Left renal pelvis (tissue), 4 donors: ENCODE measurements at places on chromosomes 2 and 18.

DNA sequence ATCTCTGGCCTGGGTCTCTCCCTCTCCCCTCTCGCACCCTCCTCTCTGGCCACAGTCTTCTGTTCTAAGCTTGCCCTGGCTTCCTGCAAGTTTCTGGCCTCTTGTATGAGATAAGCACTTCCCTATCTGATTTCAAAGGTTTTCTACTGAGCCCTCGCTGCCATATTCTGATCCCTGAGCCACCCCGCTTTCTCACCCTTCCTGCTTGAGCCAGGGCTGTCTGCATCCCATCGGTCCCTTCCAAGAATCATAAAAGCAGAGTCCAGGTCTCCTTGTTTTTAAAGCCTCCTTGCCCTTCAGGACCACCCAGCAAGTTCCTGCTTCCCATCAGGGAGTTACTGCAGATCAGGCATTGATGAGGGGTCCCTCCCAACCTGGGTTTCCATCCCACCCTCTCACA is 110.2 kb downstream of the PRKCE start:
- no peak for DNase-seq

GRCh38 chr2:216233281-216233995 is 124.3 kb downstream of the XRCC5 start:
- DNase-seq: no peak

DNA sequence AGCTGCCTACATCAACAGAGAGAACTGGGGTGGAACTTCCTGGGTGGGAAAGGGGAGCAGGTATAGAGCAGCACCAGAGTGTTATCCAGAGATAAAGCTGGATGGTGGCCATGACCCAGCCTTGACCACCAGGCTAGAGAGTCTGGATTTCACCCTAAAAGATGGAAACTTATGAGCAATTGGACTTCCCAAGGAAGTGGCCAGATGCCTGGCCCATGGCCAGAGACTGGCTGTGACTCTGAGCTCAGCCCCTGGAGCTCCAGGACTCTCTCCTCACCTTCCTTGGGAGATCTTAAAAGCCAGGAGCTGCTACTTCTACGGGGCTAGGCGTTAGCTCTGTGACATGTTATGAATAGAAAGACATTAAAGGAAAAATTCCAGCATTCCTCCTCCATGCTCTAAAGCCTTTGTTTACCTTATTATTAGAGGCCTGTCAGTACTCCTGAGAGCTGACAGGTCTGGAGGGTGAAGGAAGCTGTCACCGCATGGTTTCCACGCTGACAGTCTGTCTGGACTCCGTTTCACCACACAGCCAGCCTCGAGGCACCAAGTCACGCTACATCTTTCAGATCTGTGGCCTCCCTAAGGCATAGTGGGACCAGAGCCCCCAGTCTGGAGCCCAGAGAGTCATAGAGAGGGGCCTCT is 260.0 kb upstream of the SIX2 start:
- no peak for DNase-seq

GRCh38 chr18:79629249-79629558 is 50.4 kb upstream of the CTDP1 start:
- no peak for DNase-seq

DNA sequence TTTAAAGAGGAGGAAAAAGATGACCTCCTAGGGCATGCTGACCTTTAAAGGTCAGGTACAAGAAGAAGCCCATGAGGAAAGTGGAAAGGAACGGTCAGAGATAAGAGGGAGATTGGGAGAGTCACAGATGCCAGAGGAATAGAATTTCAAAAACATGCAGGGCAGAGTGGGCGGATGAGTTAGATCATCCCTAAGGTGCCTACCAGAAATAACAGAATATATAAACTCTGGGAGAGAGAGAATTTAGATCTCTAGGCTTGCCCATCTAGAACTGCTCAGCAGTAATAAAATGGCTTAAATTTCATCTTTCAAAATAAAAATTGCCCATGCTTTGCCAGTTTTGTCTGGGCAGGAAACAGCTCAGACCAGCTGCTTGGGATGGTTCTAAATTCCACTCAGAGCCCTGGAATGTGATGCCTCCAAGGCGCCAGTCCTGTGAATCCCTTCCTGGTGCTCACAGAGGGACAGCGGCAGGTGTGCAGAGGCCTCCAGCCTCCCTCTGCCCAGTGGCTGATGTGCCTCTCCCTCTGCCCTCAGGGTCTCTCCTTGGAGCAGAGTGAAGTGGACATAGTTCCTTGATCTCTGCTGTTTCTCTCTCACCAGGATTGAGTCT is 130.9 kb downstream of the ANTXR1 start:
- no peak for DNase-seq

GRCh38 chr18:72375618-72376017 is 168.5 kb downstream of the CBLN2 start:
- no peak for DNase-seq

DNA sequence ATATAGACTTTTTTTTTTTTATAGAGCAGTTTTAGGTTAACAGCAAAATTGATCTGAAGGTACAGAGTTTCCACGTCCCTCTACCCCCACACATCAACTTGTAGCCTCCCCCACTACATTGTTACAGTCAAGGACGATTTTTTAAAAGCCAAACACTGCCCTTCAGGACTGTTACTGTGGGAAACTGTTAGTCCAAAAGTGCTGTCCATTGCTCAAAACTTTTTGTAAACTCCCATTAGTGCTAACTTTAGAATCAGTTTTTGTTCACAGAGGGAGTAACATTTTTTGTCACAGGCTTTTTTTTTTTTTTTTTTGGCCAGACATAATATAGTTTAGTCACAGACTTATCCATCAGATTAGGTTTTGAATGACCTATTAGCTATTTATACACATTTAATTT is 24.1 kb downstream of the ELP2 start:
- no peak for DNase-seq
